NCI-H2171 treated with DMSO at 0.1 percent for 48 hours (cell line): ENCODE measurements at places on chromosomes 1 and 21.

DNA sequence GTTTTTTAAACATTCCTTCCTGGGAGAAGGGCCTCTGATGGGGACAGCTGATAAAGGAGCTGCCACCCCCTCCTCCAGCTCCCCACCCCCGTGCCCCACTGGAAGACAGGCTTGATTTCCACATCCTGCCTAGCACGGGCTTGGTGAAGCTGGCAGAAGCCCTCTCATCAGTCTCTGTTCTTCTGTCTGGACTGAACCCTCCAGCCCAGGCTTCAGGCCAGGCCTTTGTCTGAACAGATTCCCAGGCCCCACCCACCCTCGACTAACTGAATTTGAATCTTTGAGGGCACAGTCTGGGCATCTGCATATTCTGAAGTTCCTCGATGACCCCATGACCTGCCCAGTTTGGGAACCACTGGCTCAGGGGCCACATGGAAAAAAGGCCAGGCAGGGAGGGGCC is 75.3 kb downstream of the CD58 start:
- no peak for DNase-seq

GRCh38 chr1:209875515-209875914 is 47.7 kb downstream of the UTP25 start:
- peak; percentile 67 for DNase-seq

GRCh38 chr1:206097381-206097780 is 19.8 kb downstream of the AVPR1B start:
- no peak for DNase-seq

DNA sequence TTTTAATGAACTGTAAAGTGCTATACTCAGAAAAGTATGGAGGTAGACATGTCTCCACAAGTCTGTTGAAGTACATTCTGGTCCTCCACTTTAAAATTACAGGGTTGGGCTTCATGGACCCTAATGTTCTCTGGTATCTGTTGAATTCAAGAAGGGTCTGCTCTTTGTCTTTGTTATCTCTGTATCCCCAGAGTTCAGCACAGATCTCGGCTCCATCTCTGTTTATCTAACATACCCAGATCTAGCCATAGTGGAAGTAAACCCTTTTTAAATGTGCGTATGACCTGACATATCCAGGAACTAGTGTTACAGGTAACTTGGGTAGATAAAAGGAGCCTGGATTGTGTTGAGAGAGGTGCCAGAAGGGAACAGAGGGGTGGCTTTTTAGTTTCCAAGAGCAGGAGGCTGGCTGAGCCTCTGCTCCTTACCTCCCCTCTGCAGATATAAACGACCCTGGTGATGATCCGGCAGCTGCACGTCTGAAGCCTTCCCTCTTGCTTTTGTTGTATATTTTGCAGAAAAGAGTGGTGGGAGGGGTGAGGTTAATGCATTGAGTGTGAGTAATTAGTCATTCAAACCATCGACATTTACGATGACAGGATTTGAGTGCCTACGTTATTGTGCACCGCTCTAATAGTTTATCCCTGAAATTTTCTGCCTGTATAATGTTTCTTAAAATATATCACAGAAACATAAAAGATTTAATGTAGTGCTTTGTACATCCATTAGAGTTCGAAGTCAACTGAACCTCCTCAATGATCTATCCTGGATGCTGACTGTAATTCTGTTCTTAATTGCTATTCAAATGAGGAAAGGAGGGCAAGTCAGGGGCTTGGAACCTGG is 30.8 kb downstream of the ELAVL4 start:
- peak; percentile 15 for DNase-seq

DNA sequence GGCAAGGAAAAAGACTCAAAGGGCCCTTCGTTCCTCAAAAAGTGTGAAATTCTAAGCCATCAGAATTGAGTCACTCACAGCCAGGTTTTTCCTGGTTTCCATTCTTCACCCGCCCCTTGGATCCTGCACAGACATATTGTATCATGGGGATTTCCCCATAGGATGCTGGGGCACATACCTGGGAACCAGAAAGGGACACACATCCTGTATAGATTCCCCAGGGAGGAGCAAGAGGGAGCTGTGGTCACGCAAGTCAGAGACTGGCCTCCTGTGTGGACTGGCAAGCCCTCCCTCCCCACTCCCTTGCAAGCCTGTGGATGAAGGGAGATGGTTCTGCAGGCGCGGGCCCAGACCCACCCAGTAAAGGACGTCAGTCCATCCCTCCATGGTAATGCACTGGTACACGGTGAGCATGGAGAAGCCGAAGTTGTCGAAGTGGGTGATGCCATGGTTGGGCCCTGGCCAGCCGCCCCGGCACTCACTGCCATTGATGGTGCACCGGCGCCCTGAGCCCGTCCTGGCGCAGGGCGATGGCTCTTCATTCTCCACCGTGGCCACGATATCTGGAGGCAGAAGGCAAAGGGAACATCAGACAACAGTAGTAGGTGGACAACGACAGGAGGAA is 23.2 kb downstream of the CACNA1S start:
- DNase-seq: no peak

DNA sequence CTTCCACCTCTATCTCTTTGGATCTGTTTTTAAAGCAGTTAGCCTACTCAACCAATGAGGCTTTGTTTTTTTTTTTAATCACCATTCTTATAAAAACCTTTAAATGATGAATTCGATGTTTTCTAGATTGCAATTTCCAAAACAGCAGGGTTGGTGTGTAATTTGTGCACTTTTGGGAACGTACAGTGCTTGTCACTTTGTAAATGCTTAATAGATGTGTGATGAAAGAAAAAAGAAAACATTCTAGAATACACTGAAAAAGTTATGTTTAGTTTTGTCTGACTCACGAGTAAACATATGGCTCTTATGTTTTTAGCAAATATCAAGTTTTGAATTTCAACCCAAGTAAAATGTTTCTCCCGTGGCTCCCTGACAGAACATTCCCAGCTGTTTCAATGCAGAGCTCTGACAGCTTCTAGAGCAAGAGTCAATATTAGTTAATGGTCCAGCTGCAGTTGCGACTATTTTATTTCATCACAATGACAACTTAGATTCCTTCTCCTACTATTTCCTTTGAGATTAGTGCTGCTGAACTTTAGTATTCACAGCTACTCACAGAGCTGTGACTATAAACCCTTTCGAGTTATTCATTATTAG is 362.5 kb upstream of the ADAMTS5 start:
- no peak for DNase-seq

GRCh38 chr1:151542710-151543129 is 2.6 kb downstream of the TUFT1 start:
- DNase-seq: peak; percentile 25

- no peak for DNase-seq
Observed at GRCh38 chr1:184870319-184870718, 104.0 kb downstream of the NIBAN1 start.

DNA sequence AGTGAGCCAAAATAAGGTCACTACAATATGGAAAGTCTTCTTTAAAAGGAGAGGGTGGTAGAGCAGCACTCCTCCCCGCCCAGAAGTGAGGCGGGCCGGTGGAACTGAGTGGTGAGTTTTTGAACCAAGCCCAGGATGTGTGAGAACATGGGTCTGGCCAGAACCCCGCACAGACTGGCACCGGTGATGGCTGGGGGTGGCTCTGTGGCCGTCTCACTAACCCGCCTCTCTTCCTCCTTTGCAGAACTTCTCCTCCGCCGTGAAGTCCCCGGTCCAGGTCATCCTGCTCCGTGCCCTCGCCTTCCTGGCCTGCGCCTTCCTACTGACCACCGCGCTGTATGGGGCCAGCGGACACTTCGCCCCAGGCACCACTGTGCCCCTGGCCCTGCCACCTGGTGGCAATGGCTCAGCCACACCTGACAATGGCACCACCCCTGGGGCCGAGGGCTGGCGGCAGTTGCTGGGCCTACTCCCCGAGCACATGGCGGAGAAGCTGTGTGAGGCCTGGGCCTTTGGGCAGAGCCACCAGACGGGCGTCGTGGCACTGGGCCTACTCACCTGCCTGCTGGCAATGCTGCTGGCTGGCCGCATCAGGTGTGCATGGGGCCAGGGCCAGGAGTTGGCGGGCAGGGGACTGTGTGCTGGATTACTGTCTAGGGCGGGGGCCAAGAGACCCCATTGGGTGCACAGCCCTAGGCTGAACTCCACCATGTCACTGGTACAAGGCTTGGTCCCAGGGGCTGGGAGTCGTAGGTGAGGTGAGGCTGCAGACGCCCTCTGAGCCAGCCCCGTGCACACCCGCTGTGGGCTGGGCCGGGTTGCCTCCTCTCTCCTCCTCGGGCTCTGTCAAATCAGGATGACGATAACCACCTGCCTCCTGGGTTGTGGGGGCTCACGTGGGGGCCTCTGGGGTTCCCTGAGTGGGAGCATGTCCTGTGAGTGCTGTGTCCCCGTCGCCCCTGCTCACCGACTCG is 12.4 kb downstream of the TMEM201 start:
- no peak for DNase-seq

GRCh38 chr1:104125970-104126369 is 376.3 kb downstream of the AMY1C start:
- DNase-seq: no peak

DNA sequence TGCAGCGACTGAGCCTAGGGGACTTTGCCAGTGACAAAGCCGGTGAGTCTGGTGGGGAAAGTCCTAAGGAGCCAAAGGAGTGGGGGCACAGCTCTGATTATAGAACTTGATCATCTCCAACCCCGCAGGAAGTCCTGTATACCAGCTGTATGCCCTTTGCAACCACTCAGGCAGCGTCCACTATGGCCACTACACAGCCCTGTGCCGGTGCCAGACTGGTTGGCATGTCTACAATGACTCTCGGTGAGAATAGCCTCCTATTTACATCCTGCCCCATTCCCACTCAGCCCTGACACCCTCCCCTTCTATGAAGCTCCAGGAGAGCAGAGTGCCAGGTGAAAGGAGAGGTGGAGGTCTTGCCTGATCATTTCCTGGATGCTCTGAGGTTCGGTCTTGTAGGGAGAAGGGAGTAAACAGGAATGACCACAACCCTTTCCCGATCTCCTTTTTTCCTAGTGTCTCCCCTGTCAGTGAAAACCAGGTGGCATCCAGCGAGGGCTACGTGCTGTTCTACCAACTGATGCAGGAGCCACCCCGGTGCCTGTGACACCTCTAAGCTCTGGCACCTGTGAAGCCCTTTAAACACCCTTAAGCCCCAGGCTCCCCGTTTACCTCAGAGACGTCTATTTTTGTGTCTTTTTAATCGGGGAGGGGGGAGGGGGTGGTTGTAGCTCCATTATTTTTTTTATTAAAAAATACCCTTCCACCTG is 1.2 kb upstream of the PPOX start:
- no peak for DNase-seq

- no peak for DNase-seq
Observed at GRCh38 chr1:14055442-14056223, 355.6 kb downstream of the PRDM2 start.

DNA sequence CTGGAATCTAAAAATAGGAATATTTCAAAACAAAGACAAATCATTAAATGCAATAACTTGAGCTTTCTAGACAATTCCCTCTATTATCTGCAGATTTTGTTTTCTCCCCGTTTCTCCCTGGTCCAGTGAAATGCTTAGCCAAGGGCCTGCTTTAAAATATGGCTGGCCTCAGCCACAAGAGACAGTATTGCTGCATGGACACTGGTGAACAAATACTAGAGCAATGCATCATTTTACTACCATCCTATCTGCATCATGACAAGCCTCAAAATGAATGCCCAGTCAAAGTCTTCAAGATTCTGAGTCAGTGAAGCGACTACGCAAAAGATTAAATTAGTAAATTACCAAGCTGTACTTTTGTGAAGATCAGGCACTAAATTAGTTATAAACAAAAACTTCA is 80.5 kb downstream of the ENAH start:
- DNase-seq: no peak

DNA sequence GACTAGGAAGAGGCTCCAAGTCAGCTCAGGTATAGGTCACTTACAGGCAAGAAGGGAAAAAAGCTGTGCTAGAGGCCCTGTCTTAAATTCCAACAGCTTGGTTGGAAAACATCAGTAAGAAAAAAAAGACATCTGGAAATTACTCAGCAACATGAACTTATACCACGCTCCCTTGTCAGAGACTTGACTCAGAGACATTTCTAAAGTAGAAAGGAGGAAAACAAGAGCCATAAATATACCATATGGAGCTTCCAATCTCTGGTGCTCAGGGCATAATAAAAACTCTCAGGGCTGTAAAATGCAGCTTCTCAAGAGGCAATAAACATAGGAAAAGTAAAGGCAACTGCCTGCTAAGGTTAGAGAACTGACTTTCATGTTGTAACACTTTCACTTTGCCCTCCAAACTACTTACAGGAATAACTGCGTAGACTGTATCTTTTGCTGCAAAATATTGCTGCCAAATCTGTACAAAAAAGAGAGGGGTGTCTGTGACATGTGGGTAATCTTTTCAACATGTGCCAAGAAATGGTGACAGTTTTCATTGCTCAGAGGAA is 14.7 kb downstream of the ATPAF1 start:
- no peak for DNase-seq

DNA sequence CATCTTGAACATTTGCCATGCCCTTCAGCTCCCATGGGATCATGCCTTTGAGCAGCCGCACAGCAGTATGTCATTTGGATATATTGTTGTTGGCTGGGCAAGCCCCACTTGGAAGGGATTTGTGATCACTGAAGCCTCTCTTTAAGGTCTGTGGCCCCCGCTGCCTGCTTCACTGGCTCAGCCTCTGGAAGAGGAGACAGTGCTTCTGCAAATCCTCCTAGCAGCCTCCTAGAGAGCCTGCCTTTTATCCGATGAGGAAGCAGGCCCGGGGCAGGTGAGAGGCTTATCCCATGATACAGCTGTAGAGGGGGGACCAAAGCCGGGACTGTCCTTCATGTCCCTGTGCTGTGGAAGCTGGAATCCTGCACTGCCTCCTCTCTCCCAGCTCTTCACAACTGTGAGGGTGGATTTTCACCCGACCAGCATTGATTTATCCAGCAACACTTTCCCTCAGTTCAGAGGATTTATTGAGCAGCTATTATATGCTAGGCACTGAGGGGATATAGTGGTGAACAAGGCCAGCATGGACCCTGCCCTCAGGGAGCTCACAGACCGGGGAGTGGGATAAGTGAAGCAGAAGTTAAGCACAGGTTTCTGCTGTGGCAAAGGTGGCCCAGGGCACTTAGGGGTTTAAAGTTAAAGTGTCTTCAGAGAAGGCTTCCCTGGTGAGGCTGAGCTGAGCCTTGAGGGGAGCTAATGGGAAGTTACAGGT is 3.9 kb downstream of the TMEM61 start:
- DNase-seq: peak; percentile 83

GRCh38 chr1:174105086-174105485 is 54.2 kb upstream of the RABGAP1L start:
- DNase-seq: no peak

- no peak for DNase-seq
Observed at GRCh38 chr1:203045821-203046594, 19.7 kb downstream of the PPFIA4 start.
